Inflammatory macrophage treated with lipopolysaccharide for 1 hour (primary cell): ENCODE measurements at places on chromosomes 5 and 9.

- DNase-seq, result no peak
Observed at GRCh38 chr5:131563434-131564228, 71.4 kb downstream of the RAPGEF6 start.

- no peak for DNase-seq
Observed at GRCh38 chr5:109987970-109988369, 298.2 kb downstream of the MAN2A1 start.

DNA sequence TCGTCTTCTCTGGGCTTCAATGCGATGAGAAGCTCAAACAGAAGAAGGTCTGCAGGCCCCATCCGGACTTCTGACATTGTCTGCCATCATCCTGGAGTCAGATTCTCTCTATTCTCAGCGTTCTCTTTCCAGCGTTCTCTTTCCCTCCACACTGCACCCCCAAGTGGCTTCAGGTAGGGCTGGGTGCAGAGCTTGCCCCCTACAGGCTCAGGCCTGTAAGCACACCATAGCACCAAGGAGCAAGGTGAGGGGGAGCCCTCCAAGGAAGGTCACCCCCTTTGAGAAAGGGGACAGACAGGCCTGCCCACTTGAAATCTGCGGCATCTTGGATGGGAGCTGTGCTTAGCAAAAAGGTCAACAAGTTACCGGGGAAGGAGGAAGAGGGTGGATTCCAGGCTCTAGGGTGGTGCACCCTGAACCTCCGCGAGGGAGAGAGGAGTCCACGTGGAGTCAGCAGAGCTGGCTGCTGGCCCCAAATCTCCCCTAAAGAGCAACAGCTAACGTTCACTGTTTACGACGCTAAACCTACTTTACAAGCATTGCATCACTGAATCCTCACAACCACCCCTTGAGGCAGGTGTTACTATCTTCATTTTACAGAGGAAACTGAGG lies 27.5 kb downstream of the GPX3 start:
- DNase-seq, result no peak

GRCh38 chr9:35791297-35791921 lies at the start of gene NPR2:
Gene NPR2, plus strand, starts transcription at chr9:35791591. Its CDS starts 818 bp downstream, at chr9:35792409.
- no peak for DNase-seq

- DNase-seq, result no peak
Observed at GRCh38 chr5:21574961-21575360, 1278.2 kb downstream of the CDH12 start.

- no peak for DNase-seq
Observed at GRCh38 chr5:130198927-130199326, 294.7 kb downstream of the CHSY3 start.

DNA sequence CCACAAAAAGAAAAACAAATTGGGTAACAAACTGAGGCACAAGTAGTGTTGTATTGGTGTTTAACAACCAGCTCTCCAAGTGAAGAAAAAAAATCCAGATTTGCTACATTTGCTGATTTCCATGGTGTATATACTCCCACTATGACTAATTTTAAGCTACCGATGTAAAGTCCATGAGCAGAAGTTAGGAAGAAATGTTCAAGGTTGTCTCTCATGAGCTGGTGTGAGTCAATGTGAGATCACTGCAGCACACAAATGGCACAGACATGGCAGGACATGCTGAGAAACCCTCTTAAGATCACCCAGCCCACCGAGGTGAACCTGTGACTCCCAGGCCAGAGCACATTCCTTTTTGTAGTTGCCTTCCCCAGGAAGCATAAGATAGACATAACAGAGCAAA lies 36.2 kb downstream of the SLC44A1 start:
- DNase-seq, result peak; percentile 83

- DNase-seq, result no peak
Observed at GRCh38 chr9:119175581-119175980, 193.7 kb downstream of the BRINP1 start.

DNA sequence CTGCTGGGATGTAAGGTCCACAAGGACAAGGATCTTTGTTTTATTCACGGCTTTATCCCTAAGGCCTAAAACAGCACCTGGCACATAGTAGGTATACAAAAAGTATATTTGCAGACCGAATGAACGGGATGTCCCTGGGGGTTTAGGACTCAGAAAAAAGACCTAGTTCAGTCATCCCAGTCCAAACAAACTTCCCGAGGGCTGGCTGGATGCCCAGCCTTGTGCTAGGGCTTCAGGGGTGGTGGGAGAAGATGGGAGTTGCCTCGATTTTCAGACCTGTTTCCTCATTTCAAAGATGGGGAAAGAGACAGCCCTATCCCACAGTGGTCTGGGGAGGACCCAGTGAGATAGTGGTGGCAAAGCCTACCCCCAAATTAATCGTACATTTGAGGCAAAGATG lies 3.0 kb upstream of the PROB1 start:
- DNase-seq, result no peak

DNA sequence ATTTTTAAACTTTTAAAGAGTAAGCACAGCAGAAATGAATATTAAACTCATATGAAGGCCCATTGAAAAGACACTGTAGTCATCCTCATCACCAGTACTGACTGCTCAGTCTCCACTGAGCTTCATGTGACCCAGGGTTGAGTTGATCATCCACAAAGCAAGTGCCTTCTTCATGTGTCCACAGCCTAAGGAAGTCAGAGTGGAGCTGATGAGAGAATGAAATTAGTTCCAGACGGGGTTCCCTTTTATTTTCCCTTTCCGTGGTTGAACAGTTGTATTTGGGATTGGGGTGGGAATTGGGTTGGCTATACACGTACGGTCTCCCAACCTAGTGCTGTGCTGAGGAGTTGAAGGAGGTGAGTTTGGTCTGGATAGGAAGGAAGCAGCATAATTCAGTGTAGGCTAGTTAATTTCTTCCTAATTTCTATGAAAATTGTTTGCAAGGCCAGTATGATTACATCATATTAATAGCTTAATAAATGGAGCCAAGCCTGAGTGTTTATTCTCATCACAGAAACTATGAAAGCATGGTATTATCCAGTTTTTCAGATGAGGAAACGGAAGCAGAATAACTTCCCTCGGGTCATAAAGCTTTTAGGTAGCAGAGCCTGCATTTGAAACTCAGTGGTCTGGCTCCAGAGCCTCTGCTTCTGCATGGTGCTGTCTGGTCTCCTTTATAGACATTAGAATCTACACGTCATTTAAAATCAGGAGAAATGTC lies 103.9 kb upstream of the DMRT1 start:
- DNase-seq, result no peak

GRCh38 chr9:132061526-132061925 lies 18.1 kb downstream of the MED27 start:
- DNase-seq, result no peak

DNA sequence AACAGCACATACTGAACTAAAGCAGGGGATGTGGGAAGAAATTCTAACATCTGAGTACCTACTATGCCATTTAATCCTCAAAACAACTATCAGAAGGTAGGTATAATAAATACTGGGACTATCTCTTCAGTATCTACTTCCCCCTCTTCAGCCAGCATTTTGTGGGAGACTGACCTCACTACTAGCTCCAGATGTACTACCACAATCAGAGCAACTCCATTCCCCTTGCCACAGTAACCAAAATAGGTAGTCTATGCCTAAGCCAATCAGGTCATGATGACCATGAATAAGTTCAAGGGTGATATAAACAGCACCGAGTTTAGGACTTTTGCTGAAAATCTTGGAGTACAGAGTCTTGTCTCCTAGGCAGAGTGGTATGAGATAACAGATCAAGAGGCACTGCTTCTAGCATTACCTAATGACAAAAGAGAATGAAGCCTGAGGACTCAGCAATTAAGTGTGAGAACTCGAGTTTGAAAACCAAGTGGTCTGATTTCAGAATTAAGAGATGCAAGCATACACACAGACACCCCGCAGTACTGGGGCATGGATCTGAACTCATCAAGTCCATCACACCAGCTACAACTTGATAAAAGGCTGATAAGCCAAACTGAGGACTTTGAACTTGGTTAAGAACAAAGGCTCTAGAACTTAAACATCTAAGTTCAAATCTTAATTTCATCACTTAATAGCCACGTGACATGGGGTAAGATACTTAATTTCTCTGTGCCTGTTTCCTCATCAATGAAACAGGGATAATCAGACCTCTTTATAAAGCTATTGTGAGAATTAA lies 9.7 kb downstream of the FNIP1 start:
- no peak for DNase-seq

DNA sequence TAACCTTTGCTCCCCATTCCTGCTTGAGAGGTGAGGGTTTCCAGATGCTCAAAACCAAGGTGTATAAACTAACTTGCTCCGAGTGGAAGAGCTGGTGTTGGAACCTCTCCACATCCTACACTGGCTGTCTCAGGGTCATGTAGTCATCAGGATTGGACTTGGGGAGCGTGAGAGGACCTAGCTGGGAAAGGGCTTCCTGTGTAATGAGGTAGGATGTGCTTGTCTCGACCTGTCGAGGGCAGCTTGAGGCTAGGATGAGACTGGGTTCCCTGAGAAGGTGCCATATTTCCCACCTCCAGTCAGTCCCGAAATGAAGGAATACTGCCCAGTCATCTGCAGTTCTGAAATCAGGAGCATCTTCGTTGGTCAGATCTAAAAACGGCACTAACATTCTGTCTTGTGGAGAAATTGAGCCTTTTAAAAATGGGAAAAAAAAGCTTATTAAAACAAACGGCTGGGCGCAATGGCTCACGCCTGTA lies 1.3 kb downstream of the CCNI2 start:
- no peak for DNase-seq

DNA sequence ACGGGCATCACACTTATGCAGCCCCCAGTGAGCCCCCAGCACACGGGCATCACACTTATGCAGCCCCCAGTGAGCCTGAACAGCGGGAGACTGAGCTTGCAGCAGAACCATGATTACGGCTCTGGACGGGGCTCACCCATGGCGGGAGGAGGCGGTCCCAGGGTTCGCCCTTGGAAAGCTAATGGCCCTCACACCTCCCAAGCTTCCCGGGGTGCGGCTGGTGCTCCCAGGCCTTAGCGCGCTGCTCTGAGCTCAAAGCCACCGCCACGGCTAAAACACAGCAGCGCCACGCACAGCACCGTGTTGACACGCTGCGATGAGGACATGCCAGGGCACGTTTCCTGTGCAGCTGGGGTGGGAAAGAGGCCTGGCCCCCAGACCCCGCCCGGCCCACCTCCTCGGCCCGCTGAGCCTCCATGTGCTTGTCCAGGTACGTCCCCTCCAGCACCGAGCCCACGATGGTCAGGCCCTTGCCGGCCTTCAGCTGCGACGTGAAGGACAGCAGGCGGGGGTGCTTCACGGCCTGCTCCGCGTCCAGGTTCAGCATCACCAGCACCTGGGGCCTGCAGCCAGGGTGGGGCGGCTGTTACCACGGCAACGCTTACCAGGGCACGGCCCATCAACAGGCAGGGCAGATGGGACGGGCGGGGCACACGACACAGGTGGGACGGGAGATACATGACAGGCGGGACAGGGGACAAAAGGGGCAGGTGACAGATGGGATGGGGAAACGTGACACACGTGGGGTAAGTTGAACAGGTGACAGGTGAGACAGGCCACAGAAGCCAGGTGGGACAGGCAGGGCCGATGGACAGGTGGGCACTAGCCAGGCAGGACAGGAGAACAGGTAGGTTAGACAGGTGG lies 38.4 kb downstream of the SLC12A7 start:
- no peak for DNase-seq

GRCh38 chr5:41435276-41435675 lies 75.1 kb downstream of the PLCXD3 start:
- no peak for DNase-seq

- DNase-seq, result no peak
Observed at GRCh38 chr9:130860458-130861316, 25.6 kb downstream of the ABL1 start.

DNA sequence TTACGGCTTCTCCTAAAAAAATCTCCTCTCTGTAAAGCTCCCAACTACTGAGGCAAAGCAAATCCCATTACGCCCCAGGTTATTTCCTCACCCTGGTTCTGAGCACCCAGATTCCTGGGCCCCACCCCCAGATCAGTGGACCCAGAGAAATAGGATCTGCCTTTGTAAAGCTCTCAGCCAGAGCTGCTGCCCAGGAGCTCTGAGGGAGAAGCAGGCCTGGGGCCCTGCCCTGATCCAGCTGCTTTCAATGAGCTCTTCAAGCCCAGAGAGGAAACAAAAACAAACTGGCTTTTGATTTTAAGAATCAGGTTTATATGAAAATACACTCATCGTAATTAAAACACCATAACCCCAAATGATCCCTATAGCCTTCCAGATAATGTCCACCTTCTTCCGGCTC lies 124.5 kb downstream of the C5orf15 start:
- DNase-seq, result no peak

GRCh38 chr9:28820741-28821140 lies 1247.5 kb upstream of the C9orf72 start:
- no peak for DNase-seq

DNA sequence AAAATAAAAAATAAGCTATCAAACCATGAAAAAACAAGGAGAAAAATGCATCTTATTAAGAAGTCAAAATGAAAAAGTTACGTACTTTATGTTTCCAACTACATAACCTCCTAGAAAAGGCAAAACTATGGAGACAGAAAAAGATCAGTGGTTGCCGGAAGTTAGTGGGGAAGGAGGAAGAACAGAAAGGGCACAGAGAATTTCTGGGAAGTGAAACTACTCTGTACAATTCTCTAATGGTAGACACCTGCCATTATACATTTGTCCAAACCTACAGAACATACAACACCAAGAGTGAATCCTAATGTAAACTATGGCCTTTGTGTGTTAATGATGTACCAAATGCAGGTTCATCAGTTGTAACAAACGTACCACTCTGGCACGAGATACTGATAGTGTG lies 25.3 kb downstream of the SMU1 start:
- DNase-seq, result peak; percentile 44

GRCh38 chr5:128762661-128763306 lies 202.5 kb upstream of the SLC27A6 start:
- DNase-seq, result no peak

- no peak for DNase-seq
Observed at GRCh38 chr9:92098638-92099037, 16.6 kb downstream of the SPTLC1 start.

GRCh38 chr9:115240676-115241075 lies 122.7 kb upstream of the TNC start:
- DNase-seq, result no peak

- no peak for DNase-seq
Observed at GRCh38 chr9:3330792-3331420, 194.9 kb downstream of the RFX3 start.

DNA sequence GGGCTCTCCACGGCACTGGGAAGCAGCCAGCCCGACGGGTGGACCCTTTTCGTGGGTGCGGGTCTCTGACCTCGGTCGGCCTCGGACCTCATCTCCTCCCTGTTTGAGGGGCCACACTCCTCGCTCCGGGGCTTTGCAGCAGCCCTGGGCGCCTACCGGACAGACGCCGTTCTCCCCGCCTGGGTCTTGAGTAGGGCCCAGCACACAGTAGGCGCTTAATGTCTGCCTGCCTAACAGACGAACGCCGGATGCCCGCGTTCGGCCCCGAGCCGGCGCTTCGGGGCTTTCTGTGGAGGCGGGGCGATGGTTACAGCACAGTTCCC lies 842 bp upstream of the GTF3C5 start:
- DNase-seq, result no peak
